ENCODE measurements at places on chromosomes 11 and 22.

DNA sequence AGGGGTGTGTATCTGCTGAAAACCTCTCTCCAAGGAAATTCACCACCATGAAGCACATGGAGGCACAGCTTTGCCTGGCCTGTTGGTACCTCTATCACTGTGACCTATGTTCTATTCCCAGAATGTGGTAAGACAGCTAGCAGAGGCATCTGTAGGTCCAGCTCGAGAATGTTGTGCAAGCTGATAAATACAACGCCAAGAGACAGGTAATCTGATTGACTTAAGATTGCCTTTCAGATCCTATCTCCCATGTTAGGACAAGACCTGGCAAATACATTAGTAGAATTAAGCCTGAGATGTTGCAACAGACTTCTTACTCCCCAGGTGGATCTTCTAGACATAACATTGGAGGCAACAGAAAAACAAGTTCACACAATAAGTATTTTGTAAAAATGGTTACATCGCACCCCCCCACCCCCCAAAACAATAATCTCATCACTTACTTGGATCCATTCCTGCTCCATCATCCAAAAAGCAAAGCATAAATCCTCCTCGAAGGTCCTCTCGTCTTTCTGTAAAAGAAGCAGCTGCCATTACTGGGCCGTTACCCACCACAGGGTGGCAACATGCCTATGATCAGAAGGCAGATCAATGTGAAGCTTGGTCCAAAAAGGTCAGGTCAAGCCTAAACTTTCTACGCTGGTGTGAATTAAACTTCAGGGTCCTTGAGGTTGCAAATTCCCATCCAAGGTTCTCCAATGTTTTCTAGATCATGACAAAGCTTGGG is 18.5 kb downstream of the MORC2 start:
- no peak for DNase-seq

GRCh38 chr22:41613456-41613855 is 7.4 kb downstream of the DESI1 start:
- DNase-seq, result no peak

- no peak for DNase-seq
Observed at GRCh38 chr22:45758603-45759002, 87.0 kb downstream of the ATXN10 start.

- no peak for DNase-seq
Observed at GRCh38 chr11:16418428-16419097, 62.2 kb upstream of the SOX6 start.

GRCh38 chr11:88308576-88308975 is 29.0 kb downstream of the CTSC start:
- DNase-seq, result no peak

- DNase-seq, result no peak
Observed at GRCh38 chr22:44328762-44329161, 16.0 kb upstream of the SHISAL1 start.

DNA sequence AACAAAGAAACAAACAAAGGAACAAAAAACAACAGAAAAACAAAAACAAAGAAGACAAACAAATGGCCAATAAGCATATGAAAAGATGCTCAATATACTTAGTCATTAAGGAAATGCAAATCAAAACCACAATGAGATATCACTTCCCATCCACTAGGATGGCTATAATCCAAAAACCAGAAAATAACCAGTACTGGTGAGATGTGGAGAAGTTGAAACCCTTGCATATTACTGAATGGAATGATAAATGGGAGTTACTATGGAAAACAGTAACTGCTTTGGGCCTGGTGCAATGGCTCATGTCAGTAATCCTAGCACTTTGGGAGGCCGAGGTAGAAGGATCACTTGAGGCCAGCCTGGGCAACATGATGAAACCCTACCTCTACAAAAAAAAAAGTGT is 44.9 kb upstream of the RBFOX2 start:
- DNase-seq, result no peak

DNA sequence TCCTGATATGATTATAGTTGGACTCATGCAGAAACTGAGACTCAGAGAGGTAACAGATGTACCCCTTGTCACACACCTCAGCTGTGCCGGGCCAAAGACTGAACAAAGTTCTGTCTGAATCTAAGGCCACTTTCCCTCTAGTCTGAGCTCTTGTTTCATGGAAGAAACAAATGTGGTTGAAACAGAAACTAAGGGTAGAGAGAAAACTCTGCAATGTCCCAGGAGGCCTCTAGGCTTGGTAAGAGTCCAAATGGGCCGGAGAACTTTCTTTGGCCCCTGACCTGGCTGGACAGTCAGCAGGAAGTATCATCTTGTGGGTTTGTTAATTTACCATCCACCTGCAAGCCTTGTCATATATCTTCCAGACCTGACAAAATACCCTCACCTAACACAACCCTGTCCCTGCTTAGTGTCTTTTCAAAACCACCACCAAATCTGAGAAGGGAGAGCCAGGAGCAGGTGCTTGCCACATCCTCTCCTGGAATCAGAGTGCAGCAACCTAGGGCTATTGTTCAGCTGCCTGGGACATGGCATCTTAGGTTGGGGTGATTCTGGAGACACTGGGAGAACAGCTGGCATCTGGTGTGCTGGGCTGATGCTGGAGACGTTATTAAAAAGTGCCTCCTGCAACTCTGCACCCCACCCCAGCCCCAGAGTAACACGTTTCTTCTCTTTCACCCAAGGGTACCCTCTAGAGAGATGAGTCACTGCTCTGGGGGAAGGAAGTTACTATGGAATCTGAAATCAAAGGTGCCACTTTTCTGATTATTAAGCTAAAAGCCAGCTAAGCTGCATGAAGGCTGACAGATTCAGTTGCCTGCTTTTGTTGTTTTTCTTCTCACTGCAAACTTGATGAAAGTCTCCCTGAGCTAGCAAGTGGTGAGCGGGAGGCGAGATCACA is 126.3 kb upstream of the TIMP3 start:
- no peak for DNase-seq

- no peak for DNase-seq
Observed at GRCh38 chr11:64092111-64092760, 56.5 kb downstream of the FLRT1 start.

GRCh38 chr11:110076371-110076965 is 16.7 kb upstream of the ZC3H12C start:
- no peak for DNase-seq

DNA sequence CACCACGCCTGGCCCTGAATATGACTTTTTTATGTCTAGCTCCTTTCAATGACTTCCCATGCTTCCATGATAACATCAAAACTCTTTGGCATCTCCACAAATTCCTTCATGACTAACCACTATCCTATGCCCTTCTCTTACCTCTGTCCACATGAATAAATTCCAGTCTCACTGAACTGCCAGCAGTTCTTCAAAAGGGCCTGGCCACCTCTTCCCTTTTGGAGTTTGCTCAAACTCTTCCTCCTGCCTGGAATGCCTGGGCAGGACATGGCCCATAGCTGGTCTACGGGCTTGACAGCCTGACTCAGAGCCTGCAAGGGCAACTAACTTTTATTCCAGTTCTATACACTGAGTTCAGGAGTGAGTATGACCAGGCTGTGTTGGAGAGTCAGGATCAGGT is 41.8 kb upstream of the ZBTB16 start:
- no peak for DNase-seq

DNA sequence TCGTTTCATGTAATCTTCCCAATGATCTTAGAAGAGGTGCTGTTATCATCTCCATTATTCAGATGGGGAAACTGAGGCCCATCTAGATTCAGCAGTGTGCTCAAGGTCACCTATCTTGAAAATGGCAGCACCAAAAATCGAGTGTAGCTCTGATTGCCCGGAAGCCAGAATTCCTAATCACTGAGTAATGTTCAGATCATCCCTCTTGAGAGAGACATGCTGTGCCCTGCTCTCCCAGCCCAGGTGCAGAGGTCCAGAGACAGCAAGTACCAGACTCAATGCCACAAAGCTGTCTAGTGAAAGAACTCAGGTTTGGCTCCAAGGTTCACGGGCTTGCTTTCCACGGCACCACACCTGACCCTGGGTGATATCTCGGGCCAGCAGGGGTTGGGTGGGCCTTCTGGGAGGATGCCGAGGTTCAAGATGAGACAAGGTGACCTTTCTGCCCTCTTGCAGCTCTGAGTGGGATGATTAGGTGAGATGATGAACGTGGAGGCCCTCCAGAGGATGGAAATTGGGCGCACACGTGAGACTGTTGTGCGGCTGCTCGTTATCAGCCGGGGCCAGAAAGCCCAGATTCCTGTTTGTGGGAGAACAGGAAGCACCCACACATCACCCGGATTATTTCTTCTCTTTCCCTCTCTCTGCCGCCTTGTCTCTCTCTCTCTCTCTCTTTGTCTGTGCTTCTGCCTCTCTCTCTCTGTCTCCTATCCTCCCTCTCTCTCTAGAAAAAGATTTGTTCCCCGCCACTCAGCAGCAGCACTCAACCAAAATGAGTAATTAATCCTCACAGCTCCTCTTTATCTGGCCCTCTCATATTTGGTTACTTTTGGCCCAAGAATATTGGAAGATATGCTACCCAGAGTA is 19.0 kb upstream of the RASD2 start:
- no peak for DNase-seq

DNA sequence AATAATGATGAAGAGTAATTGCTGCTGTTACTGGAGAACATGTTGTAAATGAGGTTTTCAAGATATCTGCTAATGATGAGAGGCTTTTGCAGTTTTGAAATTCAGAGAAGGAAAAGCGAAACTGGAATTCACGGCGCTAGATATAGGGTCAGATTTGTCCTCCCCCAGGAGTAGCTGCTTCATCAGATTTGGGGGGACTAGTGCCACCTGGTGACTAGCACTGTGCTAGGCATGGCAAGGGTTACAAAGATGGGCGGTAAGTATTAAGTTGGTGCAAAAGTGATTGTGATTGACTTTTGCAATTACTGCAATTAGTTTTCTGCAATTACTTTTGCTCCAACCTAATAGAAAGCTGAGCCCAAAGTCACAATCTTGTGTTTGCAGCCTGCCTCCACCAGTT is 879.9 kb upstream of the TENM4 start:
- DNase-seq, result no peak

DNA sequence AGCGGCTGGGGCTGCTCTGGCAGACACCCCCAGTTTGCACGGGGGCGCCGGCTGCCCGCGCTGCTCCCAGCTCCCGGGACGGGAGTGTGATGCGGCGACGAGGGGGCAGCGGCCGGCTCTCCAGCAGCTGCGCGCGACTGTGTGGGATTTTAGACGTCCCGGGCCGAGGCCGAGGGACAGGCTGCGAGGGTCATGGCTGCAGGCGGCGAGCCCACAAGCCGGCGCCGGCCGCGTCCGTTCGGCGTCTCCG is 159 bp downstream of the FZD4 start:
- no peak for DNase-seq

- no peak for DNase-seq
Observed at GRCh38 chr11:78253797-78254196, 65.1 kb downstream of the USP35 start.

GRCh38 chr22:30821863-30822215 is 127.2 kb downstream of the OSBP2 start:
- DNase-seq, result no peak
